ENCODE measurements at places on chromosomes 7 and 10. TPM values are rescaled to one million over a fixed set of nuclear protein-coding genes. Genes with fewer than 3 reads are reported as not detected.

The ACSL5 gene
- total RNA-seq: 3.2 TPM

The OR6V1 gene
- total RNA-seq: not detected

The CYP2C8 gene
- total RNA-seq: not detected

The C7orf57 gene
- not detected for total RNA-seq

The CNNM1 gene
- total RNA-seq: 0.13 TPM

The OLAH gene
- total RNA-seq: 0.23 TPM

The GUSB gene
- 29.2 TPM for total RNA-seq

The ERVW-1 gene
- not detected for total RNA-seq

The KLHDC10 gene
- 11.6 TPM for total RNA-seq

The ZNF12 gene
- 7.1 TPM for total RNA-seq

The OPALIN gene
- not detected for total RNA-seq

DNA sequence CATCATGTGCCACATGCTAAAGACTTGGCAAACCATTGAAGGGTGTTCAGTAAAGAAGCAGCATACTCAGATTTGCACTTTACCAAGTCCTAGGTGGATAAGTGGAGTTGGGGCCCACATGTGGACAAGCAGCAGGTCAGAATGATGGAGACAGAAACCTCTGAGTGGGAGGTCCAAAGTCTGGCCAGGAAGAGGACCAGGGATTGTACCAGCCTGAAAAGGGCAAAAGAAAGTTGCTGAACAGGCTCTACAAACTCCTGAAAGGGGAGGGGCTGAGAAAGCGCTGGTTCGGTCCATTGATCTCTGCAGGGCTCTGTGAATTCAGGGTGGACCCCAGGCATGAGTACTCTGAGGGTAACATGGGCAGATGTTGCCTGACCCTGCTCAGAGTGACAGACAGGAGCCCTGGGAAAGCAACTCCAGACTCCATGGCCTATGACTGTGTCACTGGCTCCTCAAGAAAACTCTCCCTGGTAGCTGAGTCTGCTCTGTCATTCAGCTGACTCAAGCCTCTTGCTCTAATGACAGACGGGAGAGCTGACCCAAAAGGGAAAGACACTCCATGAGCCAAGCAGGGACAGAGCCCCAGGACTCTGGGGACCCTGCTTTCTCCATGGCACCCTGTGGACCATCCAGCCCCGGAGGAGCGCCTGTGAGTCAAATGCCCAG, 68.5 kb downstream of the TBXAS1 start:
- no peak for DNase-seq

GRCh38 chr10:116099023-116099420, 174.0 kb downstream of the GFRA1 start:
- peak; percentile 38 for DNase-seq

- no peak for DNase-seq
These were observed 94.0 kb downstream of the SORBS1 start for GRCh38 chr10:95467162-95467599.

DNA sequence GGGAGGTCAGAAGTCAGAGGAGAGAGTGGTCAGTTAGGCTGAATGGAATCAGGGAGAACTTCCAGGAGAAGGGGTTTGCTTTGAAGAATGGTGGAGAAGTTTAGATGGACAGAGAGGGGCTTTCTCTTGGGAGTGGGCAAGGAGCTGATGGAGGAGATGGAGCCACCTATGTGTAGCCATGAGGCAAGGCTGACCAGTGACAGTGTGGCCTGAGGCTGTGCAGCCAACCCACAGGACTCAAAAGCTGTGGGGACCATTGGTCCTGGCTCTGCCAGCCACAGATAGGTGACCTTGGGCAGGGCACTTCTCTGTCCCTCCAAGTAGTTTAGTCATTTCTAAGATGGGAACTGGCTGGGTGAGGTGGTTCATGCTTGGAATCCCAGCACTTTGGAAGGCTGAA, 18.7 kb downstream of the NEURL1 start:
- DNase-seq: no peak

- DNase-seq: no peak
These were observed 80.5 kb downstream of the TBXAS1 start for GRCh38 chr7:139909379-139910050.

GRCh38 chr10:114646426-114646825, 11.6 kb downstream of the ABLIM1 start:
- no peak for DNase-seq

DNA sequence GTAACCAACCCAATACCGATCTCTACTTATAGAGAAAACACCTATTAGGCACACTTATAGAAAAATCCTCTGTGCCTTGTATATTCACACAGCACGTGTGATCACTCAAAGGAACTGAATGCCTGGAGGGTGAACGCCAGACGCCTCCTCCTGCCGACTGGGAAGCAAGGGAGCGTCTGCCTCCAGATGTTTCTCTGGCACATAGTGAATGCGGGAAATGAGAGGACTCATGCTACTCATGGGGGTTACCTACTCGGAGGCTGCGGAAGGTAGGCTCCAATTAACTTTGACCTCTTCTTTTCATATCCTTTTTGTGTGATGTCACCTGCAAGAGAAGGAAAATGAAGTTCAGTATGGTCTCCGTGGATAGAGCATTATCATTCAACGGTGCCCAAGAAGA, 203.3 kb downstream of the DIP2C start:
- peak; percentile 72 for DNase-seq

GRCh38 chr7:109915670-109916069, 1175.3 kb upstream of the LRRN3 start:
- no peak for DNase-seq

- DNase-seq: no peak
These were observed 186.7 kb downstream of the TPK1 start for GRCh38 chr7:144649120-144649519.

GRCh38 chr7:76316984-76317781, 14.7 kb downstream of the HSPB1 start:
- no peak for DNase-seq

GRCh38 chr7:149459540-149460452, 1.1 kb downstream of the ZNF777 start:
- DNase-seq: peak; percentile 28

DNA sequence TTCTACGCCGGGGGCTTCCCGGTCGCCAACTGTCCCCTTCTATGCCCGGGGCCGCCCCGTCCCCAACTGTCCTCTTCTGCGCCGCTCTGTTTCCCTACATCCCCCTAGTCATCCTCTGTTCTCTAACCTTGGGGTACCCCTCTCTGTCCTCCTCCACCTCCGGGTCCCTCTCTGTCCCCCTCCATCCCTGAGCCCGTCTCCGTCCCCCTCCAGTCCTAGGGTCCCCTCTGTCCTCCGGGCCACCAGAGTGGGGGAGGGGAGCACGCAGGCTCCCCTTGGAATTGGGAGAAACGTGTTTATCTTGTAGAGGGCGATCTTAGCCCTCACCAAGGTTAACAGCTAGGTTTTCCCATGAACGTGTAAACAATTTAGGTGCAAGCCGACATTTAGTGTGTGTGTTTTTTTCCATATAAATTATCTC, 852 bp upstream of the KLF6 start:
- DNase-seq: no peak

GRCh38 chr10:25694206-25694933, 239.7 kb upstream of the MYO3A start:
- no peak for DNase-seq

GRCh38 chr10:125482108-125482507, 200.9 kb downstream of the TEX36 start:
- no peak for DNase-seq

DNA sequence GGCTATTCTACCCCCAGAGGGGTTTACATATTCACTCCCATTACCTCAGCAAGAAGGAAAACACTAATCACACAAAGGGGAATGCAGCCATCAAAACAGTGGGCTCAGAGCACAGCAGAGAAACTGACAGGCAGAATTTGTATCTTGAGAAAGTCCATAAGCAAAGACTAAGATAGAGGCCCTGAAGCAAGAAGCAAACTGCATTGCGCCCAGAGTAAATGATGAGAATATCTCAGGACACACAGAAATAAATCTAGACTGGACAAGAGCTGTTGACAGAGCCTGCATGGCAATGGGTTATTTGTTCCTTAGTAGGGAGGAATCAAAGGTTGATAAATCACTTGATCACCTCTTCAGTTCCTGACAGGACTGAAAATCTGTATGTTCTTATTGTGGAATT, 440.7 kb upstream of the CELF2 start:
- no peak for DNase-seq

- DNase-seq: no peak
These were observed 125.1 kb upstream of the ZNF32 start for GRCh38 chr10:43773736-43774135.

- no peak for DNase-seq
These were observed 6.9 kb downstream of the PDGFA start for GRCh38 chr7:512541-513311.

GRCh38 chr7:20201380-20201779, 15.8 kb downstream of the MACC1 start:
- DNase-seq: no peak

DNA sequence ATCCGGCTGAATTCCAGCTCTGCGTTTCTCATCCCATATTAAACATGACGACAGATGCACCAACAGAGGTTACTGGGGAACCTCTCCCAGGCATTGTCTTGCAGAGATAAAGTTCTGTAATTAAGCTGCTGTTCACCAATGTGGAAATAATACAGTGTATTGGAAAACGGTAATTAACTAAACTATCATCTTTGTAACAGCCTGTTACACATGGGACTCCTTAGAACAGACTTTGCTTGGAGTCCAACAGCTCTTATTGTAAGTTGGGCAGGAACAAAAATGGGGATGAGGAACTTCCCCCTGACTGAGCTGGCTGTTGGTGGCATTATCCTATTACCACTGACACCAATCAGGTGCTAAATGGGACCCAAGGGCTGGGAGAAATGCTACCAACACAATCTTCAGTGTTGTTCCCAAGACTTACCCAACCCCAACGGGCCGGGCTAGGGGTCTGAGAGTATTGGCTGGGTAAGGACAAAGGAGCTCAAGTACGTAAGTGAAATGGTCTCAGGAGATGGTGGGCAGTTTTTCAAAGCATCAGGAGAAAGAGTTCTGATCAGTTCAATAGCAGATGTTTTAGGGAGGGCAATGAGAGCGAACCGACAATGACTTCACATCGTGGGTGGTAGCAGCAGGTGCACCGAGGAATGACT, 759.4 kb downstream of the GRID1 start:
- no peak for DNase-seq

GRCh38 chr10:5530412-5530806, 5.6 kb downstream of the CALML3 start:
- DNase-seq: no peak

DNA sequence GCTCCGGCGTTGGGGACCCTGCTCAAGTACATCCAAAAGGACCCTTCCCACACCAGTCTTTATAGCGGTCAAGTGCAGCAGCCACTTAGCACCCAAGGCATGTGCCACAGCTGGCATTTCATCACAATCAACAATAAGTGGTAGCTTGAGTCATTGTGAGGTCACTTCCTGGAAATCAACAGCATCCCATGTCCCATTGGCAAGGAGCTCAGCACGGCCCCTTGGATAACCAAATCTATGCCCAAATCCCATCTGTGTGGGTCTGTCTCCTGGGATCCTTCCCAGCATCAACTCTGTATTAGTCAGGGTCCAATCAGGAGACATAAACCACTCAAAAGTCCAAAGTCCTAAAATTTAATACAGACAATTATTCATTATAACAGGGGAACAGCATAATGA, 27.1 kb downstream of the MDH2 start:
- DNase-seq: peak; percentile 51

DNA sequence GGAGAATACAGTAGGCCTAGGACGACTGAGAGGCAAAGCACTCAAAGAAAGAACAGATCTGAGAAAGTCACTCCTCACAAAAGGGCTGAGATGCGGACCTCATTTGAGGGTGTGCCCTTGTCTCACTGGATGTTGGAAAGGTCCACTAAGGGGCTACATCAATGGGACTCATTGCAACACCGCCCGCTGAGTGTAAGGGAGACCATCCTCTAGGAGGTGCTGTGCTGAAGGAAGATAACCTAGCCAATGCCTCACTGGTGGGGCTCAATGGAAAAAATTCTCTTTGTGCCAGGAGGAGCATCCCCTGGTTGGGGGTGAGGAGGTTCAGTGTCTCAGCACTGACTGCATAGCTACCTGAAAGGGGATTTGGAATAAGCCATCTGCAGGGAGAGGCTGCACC, 758.7 kb upstream of the CELF2 start:
- no peak for DNase-seq

- no peak for DNase-seq
These were observed 25.6 kb downstream of the PUS7 start for GRCh38 chr7:105496521-105496920.

- peak; percentile 48 for DNase-seq
These were observed 1.3 kb downstream of the SP8 start for GRCh38 chr7:20785157-20786048.

DNA sequence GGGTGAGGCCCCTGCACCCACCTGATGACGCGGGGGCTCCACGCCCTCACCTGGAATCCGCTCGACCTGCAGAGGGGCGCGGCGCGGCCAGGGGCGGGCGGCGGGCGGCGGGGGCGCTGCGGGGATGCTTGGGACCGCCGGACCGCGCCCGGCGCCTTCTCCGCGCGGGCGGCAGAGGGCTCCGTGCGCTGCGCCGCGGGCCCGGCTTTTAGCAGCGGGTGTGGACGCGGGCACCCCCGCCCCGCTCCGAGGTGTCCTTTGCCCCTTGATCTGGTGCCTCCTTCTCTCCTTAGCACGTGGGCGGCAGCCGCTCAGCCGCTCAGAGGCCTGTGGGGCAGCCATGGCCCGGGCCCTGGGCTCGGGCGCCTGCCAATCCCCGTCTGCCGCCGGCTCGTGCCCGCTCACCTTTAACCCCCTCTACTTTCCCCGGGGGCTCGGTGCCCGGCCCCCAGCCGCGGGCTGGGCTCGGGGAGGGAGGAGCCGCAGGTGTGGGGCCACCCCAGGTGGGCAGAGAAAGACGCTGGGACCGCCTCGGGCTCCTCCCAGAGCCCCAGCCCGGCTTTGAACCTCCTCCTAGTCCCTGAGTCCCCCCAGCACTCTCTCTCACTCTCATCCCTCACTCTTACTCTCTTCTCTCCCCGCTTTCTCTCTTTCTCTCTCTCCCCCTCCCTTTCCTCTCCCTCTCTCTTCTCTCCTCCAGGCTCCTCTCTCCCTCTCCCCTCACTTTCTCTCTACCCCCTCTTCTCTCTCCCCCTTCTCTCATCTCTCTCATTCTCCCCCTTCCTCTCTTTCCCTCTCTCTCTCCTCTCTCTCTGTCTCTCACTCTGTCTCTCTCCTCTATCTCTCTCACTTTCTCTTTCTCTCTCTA, 19.7 kb upstream of the VPS37D start:
- peak; percentile 23 for DNase-seq

DNA sequence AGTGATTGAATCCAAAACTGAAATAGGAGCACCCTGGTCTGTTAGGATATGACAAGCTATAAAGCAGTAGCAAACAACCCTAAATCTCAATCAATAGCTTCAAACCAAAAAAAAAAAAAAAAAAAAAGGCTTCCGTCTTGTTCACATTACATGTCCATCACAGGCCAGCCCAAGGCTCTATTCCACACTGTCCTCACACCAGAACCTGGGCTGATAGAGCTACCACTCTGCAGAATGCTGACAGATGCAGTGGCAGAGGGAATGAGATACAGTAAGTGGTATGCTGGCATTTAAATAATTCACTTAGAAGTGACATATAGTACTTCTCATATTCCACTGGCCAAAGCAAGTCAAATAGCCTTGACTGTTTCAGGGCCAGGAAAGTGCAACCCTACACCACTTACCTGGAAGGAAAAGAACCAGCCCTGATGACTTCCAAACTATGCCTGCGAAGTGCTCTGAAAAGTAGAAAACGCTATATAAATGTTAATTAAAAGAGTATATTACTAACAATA, 5.8 kb downstream of the CDCA7L start:
- no peak for DNase-seq
